ENCODE measurements at places on chromosomes 5 and 9.

DNA sequence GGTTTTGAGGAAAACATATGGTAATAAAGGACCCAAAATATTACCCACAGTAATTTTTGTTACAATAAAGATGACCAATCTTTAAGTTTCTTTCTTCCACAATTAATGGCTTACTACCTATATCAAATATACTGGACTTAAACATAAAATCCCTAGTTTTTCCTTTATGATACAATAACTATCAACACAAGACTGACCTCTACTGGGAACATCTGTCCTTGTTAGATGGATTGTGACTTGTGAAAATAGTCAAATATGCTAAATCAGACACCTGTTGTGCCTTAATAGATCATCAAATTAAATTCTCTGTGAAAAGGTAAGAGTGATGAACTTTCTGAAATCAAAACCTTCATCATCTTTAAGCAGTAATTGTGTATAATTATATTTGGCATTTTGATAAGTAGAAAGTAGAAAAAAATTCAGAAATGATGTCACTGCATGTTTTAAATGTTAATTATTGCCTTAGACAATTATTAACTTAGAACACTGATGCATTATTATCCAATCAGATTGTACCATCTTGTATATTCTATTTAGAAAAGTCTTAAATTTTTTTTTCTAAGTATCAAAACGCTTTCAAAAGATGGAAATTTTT, 113.6 kb downstream of the DEPDC1B start:
- no peak for ATAC-seq

GRCh38 chr5:33441241-33442177, 744 bp downstream of the TARS1 start:
- ATAC-seq: peak; percentile 36

GRCh38 chr9:136249877-136250559, 4.4 kb upstream of the QSOX2 start:
- ATAC-seq: no peak

GRCh38 chr5:74070766-74071165, 444.8 kb downstream of the ARHGEF28 start:
- no peak for ATAC-seq

DNA sequence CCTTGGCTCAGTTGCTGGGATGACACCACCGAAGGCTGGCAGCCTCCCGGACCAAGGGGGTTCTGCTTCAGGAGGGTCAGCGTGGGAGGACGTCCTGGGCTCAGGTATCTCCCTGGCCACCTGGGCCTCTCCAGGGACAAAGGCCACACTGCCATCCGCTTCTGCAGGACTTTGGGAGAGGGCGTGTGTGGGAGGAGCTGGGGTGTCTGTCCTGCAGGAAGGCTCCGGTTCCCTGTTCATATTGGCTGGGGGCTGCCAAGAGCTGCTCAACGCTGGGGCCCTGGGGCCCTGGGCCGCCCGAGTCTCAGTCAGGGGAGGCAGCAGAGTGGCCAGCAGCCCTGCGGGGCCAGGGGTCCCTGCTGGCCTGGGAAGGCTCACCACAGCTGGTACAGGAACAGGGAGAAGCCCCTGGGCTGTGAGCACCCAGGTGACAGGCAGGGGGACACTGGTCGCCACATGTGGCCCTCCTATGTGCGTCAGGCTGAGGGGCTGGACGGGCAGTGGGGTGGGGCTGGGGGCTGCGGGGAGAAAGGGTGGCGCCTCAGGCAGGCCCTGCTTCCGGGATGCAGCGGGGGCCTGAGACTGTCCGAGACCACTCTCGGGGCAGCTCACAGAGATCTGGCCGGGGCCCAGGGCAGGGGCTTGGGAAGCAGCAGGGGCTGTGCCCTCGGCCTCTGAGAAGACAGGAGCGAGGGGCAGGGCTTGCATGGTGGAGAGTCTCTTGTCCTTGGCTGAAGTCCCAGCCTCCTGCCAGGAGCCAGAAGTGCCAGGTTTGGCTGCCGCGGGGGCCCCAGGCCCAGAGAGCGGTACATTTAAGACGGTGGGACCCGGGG, 4.9 kb upstream of the CARD9 start:
- no peak for ATAC-seq

DNA sequence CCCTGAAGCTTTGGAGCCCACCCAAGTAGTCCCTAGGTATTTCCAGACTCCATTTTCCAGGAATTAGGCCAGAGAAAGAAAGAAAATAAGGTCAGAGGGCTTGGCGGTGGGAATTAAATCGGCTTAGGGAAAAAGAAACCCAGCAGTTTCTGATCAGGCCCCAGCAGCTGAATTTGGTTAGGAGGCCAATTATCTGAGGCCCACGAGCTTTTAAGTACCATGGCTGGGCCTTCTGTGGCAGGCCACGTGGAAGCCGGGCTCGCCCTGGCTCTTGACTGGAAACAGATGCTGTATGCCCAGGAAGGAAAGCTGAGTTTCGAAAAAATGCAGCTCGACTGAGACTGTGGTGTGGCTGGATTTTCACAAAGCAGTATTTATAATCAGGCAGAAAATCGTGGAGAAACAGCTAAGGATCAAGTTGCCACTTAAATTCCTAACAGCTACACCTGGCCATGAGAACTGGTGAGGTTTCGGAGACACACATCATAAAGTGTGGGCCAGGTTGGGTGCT, 75.1 kb upstream of the PANK3 start:
- no peak for ATAC-seq

GRCh38 chr5:157312492-157312891, 46.6 kb downstream of the CYFIP2 start:
- ATAC-seq: peak; percentile 96

DNA sequence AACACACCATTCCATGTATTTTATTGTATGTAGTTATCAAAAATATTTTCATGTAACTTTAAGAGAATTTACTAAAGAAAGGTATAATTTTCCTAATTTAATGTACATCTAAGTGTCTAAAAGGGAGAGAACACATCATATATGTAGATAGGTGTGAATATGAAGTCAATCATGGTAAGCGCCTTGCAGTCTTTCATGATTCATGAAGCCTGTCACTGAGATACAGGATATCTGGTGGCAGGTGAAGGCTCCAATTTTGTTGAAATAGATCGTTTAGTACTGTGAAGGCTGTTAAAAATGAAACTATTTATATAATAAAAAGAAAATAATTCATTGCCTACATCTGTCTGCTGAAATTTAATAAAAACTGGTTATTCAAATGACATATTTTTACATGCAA, 15.5 kb upstream of the RGMB start:
- ATAC-seq: no peak

- ATAC-seq: no peak
Measured at GRCh38 chr9:93597871-93598646, 21.7 kb downstream of the PHF2 start.

DNA sequence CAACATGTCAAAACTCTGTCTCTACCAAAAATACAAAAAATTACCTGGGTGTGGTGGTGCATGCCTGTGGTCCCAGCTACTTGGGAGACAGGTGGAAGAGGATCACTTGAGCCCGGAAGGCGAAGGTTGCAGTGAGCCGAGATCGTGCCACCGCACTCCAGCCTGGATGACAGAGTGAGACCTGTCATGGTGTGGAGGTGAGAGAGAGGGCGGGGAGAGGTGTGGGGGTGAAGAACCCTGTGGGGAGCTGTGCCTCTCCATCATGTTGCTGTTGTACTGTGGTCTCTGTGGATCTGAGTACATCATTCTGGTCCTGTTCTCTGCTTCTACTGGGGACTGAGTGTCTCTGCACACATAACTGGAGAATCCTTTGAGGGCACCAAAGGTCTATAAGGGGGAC, 11.3 kb upstream of the SLC34A1 start:
- peak; percentile 64 for ATAC-seq

GRCh38 chr9:86944796-86945727, 2.2 kb downstream of the GAS1 start:
- ATAC-seq: no peak

DNA sequence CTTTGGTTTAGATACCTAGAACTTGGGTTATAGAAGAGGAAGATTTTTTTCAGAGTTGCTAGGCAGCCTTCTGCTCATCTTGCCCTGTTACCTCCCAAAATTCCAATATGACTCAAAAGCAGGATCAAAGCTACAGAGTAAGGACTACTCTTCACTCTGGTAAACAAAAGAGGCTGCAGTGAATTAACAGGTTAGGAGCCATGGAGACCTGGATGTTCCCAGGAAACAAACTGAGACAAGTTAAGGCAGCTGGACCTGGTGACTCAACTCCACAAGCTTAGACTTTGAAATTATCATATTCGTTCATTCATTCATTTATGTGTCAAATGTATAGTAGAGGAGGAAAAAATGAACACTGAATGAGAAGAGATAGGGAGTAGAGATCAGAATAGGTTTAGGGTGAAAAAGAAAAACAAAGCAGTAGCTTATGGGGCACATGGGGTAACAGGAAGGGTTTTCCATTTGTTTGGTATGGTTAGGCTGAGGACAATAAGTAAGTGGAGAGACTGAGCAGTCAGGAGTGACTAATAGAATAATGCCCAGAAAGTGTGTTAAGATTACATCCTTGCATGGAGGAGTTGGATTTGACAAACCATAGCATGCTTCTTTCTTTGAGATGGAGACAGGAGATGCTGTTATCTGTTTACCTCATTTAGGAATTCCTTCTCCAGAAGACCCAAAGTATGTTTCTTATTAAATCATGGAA, 464.0 kb upstream of the ZNF608 start:
- no peak for ATAC-seq

- peak; percentile 83 for ATAC-seq
Measured at GRCh38 chr5:73899055-73899454, 273.1 kb downstream of the ARHGEF28 start.

GRCh38 chr9:88722753-88723152, 187.8 kb downstream of the NXNL2 start:
- no peak for ATAC-seq

DNA sequence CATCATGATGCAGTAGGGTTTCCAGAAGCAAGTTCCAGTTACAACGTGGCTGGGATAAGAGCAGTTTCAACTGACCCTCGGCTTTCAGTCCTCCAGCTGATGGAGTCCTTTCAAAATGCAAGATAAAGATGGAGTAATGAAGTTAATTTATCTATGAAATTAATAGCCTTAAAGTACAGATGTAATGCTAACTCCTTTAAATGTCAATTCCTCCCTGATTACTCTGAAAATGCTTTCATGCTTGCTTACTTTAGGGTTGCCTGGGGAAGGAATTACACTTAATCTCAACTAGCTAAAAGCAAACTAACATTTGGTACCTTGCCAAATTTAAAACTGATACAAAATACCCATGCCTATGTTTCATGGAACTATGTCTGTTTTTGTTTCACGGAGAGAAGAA, 178.4 kb downstream of the KIAA0825 start:
- no peak for ATAC-seq

DNA sequence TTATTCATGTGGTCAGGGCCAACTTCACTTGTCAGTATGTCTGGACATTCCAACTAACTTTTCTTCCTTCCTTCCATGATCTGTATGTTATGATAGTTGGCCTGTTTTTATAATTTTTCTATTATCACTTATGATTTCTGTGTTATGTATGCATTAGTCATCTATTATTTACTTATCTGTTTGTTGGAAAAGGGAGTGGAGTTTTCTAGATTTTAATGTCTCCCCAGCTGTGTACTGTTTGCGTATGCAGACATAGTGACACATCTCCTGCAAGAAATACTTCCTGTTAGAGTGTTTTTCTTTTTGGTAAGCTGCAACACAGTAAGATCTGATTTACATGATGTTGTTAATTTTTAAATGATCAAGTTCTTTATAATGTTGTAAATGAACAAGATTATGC, 8.7 kb upstream of the INSYN2B start:
- ATAC-seq: no peak

GRCh38 chr5:116702776-116703175, 128.2 kb upstream of the SEMA6A start:
- ATAC-seq: no peak

GRCh38 chr5:111511174-111511830, 1.0 kb downstream of the STARD4 start:
- no peak for ATAC-seq

DNA sequence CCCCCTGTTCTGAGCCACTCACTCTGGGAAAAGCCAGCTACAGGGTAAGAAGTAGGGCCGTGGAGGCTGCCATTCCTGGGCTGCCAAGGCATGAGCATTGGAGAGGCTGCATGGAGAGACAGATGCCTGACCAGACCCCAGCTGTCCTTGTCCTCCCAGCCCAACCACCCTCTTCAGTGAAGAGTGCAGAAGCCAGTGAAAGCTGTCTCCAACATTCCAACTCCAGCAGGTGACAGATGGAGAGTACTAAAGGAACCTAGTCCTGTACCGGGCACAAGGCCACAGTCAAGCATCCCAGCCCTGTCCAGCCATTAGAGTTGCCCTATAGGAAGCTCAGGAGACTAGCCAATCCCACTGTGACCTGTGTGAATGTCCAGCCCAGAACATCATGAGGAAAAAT, 165.1 kb downstream of the DIRAS2 start:
- no peak for ATAC-seq

DNA sequence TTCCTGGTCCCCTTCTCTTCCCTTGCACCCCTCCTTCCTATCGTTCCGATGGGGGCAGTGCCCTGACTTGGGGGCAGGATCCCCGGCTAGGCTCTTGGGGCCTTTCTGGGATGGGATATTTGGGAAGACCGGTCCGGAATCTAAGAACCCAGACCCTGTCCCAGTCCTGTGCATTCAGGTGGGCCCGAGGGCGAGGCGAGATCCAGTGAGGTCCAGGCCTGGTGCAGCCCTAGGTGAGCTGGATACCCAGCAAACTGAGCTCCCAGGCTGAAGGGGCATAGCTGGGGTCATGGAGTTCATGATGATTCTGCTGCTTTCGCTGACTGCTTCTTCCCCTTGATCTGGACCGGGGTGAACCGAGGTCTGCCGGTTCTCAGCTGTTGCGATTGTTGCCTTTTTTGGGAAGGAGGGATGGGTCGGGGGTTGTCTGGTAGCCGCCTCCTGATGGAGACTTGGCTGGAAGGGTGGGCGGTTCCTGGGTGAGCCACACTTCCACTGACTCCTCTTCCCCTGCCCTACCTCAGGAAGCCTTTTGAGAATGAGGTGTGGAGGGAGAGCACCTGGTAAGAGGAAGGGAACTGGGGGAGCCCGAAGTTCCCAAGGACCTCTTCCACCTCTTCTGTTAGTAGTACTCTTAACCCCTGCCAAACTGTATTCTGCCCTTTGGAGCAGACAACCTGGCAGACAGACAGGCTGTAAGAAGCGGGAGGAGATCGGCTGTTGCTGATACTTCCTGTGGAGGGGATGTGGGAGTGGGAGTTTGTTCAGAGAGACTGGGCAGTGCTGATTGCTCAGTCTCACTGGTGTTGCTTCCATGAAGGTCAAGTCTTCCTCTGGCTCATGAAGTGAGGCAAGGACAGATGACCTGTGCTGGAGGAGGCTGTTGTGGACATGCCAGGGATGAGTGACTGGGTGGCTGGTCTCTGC, 1.0 kb downstream of the LRRC8A start:
- ATAC-seq: peak; percentile 24

GRCh38 chr5:72040513-72040912, 66.8 kb upstream of the MAP1B start:
- no peak for ATAC-seq

DNA sequence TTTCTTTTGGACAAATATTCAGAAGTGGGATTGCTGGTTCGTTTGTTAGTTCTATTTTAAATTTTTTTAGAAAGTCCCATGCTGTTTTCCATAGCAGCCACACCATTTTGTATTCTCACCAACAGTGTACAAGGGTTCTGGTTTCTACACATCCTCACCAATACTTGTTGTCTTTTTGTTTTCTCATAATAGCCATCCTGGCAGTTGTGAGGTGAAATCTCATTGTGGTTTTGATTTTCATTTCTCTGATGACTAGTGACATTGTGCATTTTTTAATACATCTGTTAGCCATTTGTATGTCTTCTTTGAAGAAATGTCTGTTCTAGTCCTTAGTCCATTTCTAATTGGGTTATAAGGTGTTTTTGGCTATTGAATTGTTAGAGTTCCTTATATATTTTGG, 214.3 kb downstream of the ARRDC3 start:
- no peak for ATAC-seq

- ATAC-seq: no peak
Measured at GRCh38 chr9:34507556-34507955, 15.2 kb downstream of the ENHO start.

GRCh38 chr9:105233873-105234272, 10.6 kb upstream of the SLC44A1 start:
- no peak for ATAC-seq

All from activated T-helper 17 cell treated with anti-CD3 and anti-CD28 coated beads, Interleukin-2, amount 50 U/mL, for 72 hours (primary cell).